ENCODE measurements at places on chromosomes 2 and 18.

DNA sequence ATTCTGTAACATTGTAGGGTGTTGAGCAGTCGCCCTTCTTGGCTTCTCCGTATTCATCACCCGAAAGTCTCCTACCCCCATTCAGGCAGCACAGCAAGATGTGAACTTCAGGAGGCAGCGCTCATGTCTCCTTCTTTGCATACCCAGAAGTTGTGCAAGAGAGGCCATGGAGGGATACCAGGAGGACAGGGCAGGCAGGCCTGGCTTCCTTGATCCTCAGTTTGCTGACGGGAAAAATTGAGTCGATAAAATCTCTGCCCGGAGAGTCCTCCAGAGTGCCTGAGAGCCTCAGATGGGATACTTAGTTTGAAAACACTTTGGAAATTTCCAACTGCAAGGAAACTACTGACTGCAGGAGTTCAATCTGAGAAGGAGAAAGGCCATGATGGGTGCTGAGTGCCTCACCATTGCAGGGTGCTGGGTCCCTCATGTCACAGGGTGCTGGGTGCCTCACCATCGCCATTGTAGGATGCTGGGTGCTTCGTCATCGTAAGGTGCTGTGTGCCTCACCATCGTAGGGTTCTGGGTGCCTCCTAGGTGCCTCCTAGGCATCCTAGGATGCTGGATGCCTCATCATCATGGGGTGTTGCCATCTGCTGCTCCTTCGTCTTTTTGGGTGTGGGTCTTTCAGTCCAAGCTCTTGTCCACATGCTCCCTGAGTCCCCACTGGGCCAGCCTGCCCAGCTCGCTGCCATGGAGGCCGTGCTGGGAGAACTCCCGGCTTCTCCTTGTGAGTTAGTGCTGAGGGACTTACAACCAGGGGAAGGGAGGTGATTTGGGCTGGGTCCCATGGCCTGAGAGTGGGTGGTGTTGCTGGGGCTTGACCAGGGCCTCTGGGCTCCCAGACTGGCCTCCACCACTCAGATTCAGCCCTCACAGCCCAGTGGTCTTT lies 162.4 kb downstream of the DDX1 start:
- DNase-seq: no peak

DNA sequence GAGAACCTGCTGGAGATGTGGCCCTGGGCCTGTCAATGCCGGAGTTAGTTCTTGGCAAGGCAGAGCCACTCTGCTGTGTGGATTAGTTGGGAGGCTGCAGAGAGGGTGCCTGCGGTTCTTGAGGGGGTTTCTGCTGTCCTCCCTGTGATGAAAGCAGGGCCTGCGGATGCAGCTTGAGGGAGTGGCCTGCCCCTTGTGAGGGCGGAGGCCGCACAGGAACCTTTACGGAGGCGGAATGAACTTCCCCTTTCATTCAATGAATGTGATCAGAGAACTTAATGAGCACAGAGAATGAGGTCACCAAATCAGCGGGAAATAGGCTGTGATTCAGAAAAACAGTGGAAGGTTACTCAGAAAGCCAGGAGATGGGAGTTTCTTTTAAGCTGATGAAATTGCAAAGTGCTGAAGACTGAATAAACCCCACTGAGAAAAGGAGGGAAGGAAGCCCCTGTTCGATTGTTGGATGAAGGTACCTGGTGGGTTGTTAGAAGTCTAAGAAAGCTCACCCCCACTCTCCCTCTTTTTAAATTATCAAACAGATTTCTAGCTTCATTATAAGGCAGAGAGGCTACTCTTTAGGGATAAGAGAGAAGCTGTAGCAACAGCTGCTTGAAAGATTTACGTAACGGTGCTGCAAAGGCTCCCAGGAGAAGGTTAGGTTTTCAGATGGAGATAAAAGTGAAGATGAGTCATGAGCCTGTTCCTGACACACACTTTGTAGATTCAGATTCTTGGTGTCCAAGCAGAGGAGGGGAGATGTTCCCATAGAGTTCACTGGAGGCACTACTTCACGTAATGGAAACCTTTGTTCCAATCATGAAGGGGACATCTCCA lies 47.4 kb downstream of the VWA3B start:
- DNase-seq: peak; percentile 35

- no peak for DNase-seq
These were observed 5.7 kb downstream of the DSEL start for GRCh38 chr18:67510831-67511230.

GRCh38 chr2:223758131-223758840 lies 79.1 kb downstream of the AP1S3 start:
- DNase-seq: no peak

DNA sequence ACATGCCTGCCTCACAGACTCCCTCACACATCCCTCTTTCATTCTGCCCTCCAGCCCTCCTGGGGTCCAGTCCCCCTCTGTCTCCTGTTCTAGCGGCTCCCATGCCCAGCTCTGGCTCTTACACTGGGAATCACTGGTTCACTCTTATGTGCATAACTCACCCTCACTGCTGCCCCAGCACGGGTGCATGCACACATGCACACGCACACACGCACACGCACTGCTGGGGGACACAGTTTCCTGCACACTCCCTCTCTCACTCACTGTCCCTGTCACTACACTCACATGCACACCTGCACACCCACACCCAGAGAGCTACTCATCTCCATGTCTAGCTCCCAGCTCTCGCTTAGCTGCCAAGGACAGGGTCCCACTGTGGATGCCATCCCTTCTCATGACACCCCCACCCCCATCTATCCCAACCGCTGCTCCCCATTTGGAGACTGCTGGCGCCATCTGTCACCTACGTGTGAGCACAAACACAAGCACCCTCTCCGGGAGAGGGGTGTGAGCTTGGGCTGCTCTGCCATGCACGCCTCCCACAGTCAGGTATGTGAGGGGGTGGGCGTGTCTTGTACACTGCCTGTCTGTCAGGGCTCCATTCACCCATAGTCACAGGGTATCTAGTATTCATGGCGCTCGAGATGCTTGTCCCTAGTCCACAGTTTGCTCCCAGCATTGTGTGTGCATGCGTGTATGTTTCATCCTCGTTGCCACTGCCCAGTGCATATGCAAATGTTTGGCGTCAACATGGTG lies 1.8 kb downstream of the ASIC4 start:
- no peak for DNase-seq

DNA sequence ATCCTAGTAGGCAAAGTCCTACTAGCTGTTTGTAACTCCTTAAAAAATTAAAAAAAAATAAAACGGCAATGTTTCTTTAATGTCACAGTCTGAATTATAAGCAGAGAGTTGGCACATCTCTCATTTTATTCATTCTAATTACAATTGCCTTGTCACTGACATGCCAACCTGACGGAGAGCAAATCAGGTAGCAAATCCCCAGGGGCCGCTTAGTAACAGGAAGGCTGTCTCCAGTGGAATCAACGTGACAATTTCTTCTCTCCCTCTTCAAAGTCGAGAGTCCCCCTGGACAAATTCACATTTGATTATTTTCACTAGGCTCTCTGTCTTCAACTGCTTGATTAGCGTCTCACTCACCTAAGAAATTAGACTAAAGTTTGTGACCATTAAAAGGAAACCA lies 1598.9 kb upstream of the PIK3C3 start:
- no peak for DNase-seq

GRCh38 chr2:30867385-30867784 lies 60.1 kb upstream of the CAPN13 start:
- DNase-seq: no peak

GRCh38 chr2:64696636-64697035 lies 42.9 kb upstream of the SERTAD2 start:
- DNase-seq: no peak

- DNase-seq: no peak
These were observed at the start of gene VIT for GRCh38 chr2:36696533-36696932. Gene VIT, plus strand, starts transcription at chr2:36696707. Its CDS starts 19,664 bp downstream, at chr2:36716371.

GRCh38 chr2:126792993-126793392 lies 105.7 kb upstream of the TEX51 start:
- DNase-seq: no peak

GRCh38 chr18:54440292-54440691 lies 82.6 kb downstream of the C18orf54 start:
- DNase-seq: no peak

GRCh38 chr18:58991167-58991798 lies 126.6 kb downstream of the ZNF532 start:
- DNase-seq: no peak

DNA sequence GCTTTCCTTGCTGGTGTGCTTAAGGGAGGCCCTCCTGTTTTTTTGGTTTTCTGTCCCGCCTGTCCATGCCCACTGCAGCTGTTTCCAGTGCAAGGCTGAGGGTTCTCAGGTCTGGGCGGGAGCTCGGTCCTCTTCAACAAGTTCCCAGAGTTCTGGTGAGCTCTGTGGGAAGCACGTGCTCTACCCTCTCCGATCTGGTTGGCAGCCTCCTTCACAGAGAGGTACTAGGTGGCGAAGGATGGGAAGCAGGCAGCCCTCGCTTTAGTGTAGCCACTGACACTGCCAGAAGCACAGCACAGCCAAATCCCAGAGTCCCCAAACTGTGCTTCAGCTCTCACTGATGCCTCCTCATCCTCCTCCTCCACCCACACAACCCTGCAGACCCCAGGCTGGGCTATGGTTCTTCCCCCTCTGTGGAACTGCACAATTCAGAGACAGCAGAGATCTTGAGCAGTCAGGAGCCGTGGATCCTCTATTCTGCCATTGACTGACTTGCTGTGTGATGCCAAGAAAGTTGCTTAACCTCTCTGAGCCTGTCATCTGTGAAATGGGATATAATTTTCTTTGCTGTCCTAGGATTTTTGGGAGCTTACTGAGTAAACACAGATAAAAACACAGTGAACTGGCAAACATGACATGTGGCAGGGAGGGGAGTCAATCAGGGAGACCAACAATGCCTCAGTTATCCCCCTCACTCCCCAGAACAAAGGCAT lies 157.3 kb downstream of the MSH2 start:
- DNase-seq: peak; percentile 62

DNA sequence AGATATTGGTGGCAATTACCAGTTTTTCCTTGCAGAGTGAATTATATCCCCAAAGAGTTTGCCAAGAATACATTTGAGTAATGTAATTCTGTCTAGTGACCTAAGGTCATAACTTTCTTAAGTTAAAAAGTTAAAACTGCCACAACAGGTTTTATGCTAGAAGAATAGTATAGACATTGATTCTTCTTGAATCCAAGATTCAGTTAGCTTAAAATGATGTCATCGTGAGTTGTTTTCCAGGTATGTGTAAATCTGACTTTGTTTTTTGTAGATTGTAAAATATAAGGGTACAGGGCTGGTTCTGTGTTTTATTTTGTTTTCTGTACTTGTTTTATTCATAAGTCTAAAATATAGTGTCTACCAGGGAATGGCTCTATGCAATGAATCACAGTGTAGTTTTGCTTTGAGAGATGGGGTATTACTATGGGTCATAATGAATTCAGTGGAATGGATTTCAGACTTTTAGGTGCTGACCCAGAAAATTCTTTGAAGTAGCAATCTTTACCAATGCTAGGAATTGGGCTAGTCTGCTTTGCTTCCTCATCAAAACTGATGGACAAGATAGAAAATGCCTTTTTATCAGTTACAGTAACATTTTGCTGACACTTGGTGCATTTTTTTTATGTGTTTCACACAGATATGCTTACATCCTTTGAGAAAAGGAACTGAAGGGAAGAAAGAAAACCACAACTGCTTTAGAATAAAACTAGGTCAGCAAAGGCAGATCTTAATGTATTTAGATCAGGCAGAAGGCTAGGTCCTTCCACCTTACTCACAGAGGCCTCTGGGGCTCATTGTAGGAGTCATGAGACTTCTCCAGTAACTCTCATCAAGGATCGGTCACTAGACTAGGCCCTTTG lies 20.8 kb upstream of the MGAT5 start:
- DNase-seq: no peak

DNA sequence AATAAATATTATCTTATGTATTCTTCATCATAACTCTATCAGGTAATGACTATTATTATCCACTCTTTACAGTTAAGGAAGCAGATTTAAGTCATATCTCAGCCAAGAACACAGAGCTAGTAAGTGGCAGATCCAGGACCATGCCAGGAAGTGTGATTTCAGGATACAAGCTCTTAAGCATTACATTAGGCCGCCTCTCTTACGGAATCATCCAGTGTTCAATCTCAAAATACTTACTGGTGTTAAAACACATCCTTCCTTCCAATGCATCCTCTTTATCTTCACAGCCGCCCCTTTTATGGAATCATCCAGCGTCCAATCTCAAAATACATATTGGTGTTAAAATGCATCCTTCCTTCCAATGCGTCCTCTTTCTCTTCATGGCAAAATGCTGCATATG lies 14.7 kb upstream of the RGPD4 start:
- DNase-seq: no peak

DNA sequence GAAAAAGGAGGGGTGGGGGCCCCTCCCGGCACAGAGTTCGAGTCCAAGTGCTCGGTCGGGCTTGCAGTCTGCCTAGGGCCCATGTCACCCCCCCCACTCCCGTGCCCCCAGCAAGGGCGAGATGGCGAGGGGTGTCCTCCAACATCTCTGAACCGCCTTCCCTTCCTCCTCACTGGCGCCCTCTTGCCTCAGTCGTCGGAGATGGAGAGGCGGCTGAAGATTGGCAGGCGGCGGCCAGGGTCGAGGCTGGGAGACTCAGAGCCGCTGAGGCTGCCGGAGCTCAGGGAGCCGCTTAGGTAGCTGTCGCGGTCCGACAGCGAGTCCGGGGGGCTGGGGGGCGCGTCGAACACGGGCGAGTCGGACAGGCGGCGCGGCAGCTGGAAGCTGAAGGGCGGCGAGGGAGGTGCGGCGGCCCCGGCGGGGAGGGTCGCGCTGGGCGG lies 2.3 kb downstream of the ZFP36L2 start:
- peak; percentile 81 for DNase-seq

DNA sequence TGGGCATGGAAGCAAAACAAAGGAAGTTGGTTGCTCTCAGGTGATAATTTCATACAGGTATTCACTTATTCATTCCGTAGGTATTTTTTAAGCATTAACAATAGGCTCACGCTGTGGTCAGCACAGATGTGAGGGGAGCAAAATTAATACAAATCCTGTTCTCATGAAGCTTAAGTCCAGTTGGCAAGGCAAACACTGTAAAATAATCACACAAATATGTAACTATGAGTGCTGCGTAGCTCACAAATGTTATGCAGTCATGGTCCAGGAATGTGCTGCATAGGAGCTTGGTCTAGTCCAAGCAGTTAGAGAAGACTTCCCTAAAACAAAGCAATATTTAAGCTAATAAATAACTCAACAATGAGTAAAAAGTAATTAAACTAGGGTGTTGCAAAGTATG lies 23.9 kb downstream of the SP5 start:
- no peak for DNase-seq

All from left ventricle myocardium superior (tissue), 1 donor.